ENCODE measurements at places on chromosomes 11 and 22.
A peak's percentile ranks its signal among the peaks of the same experiment; 100 is the strongest.

GRCh38 chr11:68535098-68535497 is 74.5 kb downstream of the PPP6R3 start:
- no peak for DNase-seq

DNA sequence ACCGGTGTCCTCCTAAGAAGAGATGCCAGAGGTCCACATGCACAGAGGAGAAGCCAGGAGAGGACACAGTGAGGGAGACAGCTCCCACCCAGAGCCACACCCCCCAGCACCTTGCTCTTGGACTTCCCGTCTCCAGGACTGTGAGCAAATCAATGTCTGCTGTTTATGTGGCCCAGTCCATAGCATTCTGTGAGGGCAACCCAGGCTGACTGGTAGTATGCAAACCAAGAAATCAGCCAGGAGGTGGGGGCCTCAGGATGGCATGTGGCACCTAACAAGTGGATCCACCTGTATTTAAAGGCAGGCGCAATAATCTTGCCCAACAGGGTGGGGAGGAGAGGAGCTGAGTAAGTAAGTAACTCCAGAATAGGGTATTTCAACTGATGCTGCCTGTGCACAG is 136.4 kb downstream of the BRD1 start:
- DNase-seq: no peak

DNA sequence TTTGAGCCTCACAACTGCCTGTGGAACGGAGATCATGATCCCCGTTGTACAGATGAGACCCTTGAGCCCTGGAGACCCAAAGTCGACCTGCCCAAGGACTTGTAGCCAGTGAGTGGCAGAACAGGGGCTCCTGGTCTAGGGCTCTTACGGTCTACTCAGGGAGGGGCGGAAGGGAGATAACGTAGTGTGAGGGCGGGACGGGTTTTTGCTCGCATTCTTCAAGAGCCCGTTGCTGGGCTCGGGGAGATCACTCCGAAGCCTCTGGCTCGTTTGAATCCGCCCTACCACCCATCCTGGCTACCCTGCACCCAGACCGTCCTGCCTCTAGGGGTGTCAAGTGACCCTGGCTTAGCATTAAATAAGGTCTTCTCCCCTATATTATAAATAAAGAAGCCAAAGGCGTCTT is 639 bp downstream of the CRY2 start:
- peak; percentile 34 for DNase-seq

DNA sequence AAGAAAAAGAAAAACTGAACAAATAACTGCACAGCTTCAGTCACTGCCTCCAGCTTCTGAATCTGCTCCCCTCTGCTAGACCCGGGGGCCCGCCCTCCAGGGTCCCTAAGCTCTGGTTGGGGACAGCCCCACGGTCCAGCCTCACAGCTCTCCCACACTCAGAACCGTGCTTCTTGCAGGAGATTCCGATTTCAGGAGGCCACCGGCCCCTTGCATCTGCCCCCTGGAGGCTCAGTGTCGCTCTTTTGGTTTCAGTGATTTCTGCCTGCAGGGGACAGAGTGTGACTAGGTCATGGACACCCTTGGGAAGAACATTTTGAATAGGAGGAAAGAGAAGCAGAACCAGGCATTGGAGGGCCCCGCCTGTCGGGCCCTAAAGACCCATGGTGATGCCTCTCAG is 23.1 kb upstream of the RPS3 start:
- DNase-seq: no peak

DNA sequence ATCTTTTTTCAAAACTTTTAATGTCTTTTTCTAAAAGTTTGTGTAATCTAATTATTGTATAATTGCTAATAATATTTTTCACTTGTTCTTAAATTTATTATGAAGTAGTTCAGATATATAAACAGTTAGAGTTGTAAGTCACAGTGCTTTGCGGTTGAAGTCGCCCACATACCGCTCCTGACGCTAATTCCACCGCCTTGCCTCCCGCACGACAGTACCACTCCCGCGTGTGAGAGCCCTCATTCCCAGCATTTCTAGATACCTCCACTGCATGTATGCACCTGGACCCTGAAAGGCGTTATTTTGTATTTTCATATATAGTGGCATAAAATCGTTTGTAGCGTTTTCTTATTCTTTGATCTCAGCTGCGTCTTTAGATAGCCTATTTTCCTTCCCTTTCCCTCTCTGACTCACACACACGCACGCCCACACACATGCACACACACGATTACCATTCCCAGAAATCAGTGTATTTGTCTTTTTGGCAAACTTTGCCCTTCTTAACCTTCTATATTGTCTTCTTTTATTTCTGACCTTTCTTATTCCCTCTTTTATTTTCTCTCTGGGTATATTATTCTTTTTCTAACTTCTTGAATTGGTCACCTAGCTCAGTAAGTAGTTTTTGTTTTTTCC is 56.4 kb upstream of the PITPNB start:
- no peak for DNase-seq

GRCh38 chr22:32722441-32722840 is 79.1 kb upstream of the TIMP3 start:
- no peak for DNase-seq

GRCh38 chr11:109784536-109784935 is 308.7 kb upstream of the ZC3H12C start:
- no peak for DNase-seq

DNA sequence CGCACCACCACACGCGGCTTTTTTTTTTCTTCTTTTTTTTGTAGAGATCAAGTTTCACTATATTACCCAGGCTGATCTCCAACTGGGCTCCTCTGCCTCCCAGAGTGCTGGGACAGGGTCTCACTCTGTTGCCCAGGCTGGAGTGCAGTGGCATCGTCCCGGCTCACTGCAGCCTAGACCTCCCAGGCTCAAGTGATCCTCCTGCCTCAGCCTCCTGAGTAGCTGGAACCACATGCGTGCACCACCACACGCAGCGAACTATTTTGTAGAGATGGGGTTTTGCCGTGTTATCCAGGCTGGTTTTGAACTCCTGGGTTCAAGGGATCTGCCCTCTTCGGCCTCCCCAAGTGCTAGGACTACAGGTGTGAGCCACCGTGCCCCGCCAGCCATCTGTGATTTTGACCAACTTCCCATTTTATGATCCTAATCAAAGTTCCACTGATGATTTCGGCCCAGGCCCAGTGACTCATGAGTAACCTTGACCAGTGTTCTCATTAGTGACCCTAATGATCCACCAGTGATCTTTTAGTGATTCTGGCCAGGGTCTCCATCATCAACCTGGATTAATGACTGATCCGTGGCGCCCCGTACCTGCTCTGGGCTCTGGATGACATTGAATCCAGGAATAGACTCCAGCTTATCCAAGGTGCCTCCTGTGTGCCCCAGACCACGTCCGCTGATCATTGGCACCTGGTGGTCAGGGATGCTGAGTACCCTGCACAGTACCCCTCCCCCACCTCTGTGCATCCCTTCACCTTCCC is 1.7 kb downstream of the TYMP start:
- DNase-seq: no peak

- DNase-seq: no peak
These were observed 2.6 kb downstream of the CYTH4 start for GRCh38 chr22:37284805-37285355.

DNA sequence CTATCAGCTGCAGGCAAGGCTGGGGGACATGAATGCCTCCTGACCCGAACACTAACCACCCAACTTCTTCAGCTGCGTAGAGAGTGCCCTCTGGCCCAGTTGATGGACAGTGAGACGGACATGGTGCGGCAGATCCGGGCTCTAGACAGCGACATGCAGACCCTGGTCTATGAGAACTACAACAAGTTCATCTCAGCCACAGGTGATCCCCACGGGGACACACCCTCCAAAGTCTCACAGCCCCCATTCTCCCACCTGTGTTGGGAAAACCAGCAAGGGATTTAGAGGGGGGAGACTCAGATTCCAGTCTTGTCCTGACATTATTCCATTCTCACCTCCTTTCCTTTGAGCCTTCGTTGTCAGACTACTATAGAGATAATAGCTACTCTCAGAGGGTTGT is 912 bp downstream of the VPS51 start:
- no peak for DNase-seq

DNA sequence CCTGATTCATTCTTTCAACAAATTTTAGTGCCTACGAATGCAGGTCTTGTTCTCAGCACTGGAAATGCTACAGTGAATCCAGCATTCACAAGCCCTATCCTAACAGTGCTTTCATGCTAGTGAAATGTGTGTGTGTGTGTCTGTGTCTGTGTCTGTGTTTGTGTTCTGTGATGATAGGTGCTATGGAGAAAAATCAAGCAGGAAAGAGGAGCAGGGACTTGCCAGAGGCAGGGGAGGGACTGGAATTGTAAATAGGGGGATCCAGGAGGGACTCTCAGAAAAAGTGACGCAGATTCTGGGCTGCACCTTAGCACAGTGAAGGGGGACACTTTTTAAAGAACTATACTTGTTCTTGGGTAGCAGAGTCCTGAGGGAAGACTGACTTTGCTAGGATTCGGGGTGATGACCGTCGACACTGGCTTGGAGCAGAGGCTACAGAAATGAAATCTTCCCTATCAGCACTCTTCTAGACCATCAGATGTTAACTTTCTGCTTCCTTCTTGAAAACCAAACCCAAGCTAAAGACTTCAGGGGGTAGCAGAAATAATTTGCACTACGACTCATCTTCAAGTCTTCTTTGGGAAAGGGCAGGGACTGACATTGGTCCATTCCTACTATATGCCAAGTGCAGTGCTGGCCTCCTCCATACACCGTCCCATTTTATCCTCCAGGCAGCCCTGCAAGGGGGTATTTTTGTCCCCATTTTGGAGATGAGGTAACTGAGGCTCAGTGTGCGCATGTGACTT is 39.3 kb upstream of the PTPRJ start:
- no peak for DNase-seq

DNA sequence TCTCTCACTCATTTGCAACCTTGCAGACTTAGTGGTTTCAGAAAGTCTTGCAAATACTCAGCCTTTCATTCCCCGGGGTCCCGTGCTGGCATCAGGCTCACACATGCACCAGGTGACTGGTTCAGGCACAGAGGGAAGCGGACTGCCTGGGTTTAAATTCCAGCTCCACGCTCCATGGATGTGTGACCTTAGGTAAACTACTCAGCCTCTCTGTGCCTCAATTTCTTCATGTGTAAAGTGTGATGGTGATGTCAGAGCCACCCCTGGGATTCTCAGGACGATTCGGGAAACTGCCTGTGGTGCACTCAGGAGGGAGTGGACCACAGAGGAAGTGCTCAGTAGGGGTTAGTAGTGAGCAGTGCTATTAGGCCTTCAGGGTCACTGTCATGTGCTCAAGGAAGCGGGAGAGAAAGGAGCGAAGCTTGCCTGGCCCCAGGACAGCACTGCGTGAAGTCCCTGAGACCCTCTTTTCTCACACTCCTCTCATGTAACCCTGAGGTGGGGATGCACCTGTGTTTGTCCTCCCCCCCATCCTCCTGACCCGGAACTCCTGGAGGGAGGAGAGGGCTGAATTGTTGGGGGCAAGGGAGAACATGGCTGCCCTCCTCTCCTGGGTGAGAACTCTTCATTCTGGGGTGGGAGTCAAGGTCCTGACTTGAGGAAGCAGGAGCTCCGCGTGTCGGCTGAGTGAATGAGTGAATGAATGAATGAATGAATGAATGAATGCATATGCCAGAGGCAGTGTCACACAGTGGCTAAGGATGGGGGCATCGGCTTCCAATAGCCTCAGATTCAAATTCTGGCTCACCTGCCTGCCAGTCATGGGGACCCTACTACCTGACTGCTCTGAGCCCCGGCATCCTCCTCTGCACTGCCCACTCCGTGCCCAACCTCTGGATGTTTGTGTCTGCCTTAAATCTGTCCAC is 14.4 kb upstream of the UPK3A start:
- no peak for DNase-seq

- no peak for DNase-seq
These were observed 79.7 kb upstream of the SHANK2 start for GRCh38 chr11:71332046-71332445.

GRCh38 chr11:134655189-134655989 is 243.3 kb upstream of the B3GAT1 start:
- no peak for DNase-seq

GRCh38 chr11:131980888-131981668 is 610.7 kb downstream of the NTM start:
- no peak for DNase-seq

GRCh38 chr11:16817351-16817750 is 78.9 kb downstream of the C11orf58 start:
- no peak for DNase-seq

DNA sequence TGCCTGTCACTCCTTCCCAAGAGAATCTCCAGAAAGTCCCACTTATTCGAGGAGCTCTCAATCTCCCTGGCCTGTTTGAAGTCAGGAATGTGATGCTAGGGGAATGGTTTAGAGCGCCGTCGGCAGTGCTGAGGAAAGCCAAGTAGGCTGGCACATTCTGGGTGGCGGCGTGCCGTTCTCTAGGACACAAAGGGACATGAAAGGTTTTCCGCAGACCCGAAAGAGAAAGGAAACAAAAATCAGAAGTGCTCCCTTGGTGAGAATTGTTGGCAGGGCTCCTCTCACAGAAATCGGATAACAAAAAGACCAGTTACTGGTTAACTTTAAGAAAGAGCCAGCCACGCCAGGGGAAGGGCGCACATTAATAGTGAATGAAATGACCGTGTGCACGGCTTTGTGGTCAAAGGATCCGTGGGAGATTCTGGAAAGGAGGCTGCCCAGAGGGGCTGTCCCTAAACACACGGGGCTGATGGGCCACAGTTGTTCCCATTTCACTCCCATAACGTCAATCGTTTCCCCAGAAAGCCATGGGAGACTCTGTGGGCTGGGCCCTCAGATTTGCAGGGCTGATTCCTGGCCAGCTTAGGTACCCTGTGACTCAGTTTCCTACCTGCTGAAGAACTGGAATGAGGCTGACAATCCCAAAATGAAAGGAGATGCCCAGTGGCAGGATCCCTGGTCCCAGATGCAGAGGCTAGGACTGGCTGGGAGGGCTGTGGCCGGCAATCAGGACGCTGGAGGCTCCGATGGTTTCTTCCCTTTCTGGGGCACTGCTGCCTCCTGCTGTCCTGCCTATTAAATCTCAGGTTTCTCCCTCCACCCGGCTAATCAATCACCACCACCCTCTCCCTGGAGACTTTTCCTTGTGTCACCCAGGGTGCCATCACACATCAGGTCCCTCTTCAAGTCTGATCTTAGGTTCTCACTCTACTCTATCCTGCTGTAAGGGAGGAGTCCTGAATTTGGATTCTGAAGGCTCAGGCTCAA is 82.3 kb downstream of the RCN1 start:
- DNase-seq: peak; percentile 24

DNA sequence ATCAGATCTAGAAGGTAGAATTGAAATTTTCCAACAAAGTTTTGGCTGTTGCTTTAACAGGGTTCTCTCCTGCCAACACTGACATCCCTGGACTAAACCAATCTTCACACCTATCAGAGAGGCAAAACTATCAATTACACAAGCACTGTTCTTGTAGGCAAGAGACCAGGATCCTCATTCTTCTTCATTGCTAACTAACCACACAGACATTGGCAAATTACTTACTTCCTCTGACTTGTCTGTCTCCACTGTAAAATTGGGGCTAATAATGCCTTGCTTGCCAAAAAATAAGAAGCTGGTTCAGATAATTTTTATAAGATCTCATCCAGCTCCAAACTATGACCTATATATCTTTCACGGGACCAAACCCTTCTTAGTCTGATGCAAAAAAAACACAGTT is 93.8 kb upstream of the DDI1 start:
- DNase-seq: no peak

DNA sequence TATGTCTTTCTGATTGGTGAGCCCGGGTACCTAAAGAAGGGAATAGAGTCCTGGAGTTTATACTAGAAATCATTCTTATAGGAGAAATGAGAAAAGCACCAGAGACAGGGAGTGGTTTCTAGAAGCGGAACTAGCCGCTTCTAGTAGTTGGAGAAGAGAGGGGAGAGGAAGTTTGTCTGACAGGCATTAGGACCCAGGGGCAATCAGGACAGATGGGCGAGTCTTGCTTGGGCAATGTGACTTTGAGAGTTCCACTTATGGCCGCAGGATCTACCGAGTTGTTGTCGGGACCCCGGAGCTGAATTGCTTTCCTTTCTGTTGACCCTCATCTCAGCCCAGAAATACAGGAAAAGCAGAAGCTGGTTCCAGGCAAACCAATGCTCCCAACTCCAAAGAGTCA is 596.8 kb upstream of the CNTN5 start:
- DNase-seq: no peak

All from amniotic stem cell (primary cell).